ENCODE measurements at places on chromosomes 6 and 20.

GRCh38 chr6:53203483-53203882 lies 54.8 kb upstream of the GCM1 start:
- no peak for DNase-seq

GRCh38 chr6:7644417-7644816 lies 54.4 kb downstream of the SNRNP48 start:
- no peak for DNase-seq

GRCh38 chr20:50510706-50511542 lies 741 bp downstream of the PTPN1 start:
- DNase-seq = peak; percentile 27

GRCh38 chr6:6328451-6328850 lies 8.0 kb upstream of the F13A1 start:
- DNase-seq = no peak

- no peak for DNase-seq
These were observed 17.1 kb downstream of the TRIM27 start for GRCh38 chr6:28906669-28907068.

DNA sequence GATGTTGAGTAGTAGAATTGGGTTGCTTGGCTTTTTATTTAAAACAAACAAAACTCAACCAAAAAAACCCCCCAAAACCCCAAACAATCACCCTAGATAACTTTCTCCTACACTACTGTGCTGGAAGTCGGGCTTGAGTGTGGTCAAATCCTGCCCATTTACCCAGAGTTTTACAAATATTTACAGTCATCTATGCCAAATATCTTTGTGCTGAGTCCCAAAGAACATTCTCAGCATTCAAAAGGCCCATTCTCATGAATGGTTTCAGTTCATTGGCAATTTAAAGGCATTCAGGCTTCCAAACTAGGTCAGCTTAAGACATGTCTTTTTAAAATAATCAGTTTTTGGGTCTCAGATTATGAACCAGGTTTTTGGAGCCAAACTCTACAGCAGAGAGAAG lies 1.8 kb downstream of the RNF144B start:
- DNase-seq = no peak

GRCh38 chr6:142481466-142481865 lies 179.7 kb downstream of the ADGRG6 start:
- DNase-seq = no peak

DNA sequence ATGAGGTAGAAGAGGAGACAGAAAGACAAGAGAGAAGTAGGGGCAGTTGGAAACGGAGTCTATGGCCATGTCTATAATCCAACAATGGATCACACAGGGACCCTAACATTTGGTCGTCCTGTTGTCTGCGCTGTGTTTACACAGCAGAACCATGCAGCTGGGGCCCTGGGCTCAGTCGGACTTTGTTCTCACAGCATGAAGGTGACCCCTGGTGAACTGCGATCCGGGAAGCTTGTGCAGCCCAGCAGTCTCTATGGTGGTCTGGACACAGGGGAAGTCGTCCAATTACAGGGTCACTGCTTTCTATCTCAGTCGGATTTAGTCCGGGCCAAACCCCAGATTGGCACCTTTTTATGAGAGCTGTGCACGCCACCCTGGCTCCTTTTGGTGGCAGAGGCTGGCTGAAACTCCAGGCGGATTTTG lies 153.6 kb downstream of the FOXA2 start:
- DNase-seq = no peak

DNA sequence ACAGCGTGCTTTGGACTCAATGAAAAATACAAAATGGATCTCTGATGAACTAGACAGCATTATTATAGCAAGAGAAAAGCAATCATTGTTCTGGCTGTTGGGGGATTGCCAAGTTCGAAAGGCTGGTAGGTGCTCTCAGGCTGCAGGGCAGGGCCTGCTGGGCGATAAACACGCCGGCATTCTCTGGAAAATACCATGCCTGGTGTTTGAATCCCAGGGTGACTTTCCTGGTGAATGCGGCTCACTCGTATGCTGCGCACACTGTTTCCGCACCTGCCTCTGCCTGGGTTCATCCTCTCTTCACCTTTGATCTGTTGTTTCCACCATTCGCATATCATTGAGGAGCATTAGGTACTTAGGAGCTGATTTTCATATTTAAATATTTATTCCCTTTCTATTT lies 37.4 kb downstream of the GCNT2 start:
- no peak for DNase-seq

GRCh38 chr20:59305908-59306655 lies 5.7 kb downstream of the EDN3 start:
- DNase-seq = no peak

DNA sequence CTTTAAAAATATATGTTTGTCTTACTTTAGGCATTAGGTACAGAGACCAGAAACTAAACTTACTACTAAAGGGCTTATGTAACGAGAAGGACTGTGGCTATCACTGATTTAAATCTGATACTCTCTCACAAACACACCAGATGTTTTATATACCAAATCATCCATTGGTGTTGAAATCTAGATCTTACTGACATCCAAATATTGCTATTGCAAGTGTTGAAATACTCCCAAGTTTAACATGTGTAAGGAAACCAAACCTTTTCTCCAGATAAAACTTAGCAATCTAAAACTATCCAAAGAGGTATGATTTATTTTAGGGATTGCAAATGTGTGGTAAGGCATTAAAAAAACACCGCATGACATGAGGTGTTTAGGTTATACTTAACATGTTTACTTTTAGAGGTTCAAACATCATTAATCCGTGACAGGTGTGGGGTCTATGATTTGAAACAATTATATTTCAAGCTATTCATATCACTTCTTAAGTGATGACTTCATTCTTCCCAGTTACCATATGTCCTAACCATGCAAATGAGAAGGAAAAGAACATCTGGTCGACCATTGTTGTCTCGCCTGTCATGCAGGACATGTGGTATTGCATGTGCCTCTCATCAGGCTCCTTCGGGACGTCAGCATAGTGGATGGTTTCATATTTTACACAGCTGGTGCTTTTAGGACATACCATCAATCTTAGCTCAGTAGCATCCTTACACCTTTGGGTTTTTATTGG lies 168.3 kb upstream of the SPACA1 start:
- no peak for DNase-seq

GRCh38 chr20:568673-569415 lies 25.3 kb upstream of the CSNK2A1 start:
- no peak for DNase-seq

DNA sequence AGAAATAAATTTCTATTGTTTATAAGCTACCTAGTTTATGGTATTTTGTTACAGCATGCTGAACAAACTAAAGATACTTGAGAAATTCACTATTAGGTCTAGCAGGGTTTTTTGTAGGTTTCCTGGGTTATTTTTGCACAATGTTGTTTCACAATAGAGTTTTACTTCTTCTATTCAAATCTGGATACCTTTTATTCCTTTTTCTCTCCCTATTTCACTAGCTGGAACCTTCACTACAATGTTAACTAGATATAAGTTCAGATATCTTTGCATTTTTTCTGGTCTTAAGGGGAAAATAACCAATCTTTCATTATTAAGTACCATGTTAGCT lies 237.7 kb upstream of the CITED2 start:
- no peak for DNase-seq

DNA sequence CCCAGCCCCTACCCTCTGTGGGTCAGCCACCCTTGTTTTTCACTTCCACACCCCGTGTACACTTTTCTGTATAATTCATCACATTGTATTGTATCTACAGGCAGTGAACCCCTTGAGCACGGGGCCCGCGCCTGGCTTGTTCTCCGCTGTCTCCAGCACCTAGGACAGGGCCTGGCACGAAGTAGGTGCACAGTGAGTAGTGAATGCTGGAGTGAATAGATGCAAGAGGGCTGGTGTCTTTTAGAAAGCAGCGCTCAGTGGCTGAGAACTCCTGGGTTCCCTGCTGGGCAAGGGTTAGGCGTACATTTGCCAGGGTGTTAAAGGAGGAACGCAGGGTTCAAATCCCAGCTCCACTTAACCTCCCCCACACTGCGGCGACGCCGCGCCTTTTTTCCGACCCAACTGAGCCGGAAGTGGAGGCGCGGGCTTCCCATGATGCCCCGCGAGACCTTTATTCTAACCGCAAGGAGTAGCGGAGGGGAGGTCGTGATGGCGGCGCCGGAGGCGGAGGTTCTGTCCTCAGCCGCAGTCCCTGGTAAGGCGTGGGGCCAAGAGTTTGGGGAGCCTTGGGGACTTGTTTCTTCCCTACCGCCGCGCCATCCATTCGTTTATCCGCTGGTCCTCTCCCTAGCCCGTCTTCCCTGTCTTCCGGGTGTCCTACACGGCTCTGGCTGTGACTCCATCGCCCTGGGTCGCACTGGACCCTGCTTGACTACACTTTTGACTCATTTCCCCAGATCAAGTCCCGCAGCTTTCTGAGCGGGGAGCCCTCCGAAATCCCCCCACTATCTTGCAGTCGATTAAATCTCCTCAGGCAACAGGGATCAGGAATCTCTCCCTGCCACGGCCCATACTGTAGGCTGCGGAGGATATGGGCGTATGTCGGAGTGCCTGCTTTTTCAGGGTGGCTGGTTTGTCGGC lies at the start of gene MAD2L1BP:
Gene MAD2L1BP, plus strand, starts transcription at position 454 of the 921 bp plus-strand sequence. Its CDS starts 36 bp downstream, at position 490.
- peak; percentile 92 for DNase-seq

- no peak for DNase-seq
These were observed 1.4 kb downstream of the TOP1 start for GRCh38 chr20:41030061-41030460.

GRCh38 chr6:3871939-3872338 lies 22.8 kb downstream of the FAM50B start:
- DNase-seq = no peak

DNA sequence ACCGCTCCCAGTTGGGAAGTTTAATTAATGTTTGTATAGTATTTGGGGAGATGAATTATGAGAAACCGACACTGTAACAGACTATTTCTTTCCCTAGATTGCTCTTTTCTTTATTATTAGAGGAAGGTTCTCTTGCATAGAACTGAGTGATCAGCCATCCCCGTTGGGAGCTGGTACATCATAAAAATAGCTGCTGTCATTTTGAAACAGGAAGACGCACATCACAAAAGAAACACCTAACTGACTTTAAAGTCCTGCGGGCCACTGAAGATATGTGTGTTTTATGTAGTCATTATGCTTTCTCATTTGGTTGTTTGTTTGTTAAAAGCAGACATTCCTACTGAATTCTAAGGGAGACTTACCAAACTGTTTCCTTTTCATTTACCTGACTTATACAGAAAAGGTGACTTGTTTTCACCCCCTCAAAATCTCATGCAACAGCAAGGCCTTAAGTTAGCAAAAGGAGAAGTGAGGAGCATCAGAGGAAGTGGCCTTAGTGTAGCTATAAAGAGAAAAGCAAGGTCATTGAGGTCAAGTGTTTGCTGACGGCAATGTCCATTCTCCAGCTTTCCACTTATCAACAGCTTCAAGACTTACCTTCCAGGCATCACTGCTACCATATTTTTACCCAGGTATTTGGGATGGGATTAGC lies 91.0 kb downstream of the PKHD1 start:
- DNase-seq = no peak

- DNase-seq = no peak
These were observed 60.1 kb upstream of the RNF146 start for GRCh38 chr6:127206531-127207095.

- no peak for DNase-seq
These were observed 5.6 kb downstream of the RAB23 start for GRCh38 chr6:57216235-57217101.

DNA sequence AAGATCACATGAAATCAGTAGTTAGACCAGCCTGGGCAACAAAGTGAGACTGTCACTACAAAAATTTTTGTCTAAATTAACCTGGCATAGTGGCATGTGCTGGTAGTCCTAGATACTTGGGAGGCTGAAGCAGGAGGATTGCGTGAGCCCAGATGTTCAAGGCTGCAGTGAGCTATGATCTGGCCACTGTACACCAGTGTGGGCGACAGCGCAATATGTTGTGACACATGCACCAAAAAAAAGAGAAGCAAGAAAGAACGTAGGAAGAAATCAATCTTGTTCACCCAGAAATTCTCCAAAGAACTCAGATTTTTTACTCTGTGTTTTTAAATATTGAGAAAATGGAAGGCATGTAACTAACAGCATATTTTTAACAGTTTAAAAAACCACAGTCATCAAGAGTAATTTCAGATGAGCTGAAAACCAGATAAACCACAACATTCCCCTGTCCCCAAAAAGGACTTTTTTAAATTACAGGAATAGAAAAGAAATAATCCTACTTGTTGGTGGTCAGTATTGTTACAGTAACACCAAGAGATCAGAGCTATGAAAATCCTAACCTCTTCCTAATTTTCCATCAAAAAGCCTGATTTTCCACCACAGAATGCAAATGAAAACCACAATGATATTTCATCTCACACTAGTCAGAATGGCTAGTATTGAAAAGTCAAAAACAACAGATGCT lies 240.2 kb downstream of the KHDC1L start:
- no peak for DNase-seq

DNA sequence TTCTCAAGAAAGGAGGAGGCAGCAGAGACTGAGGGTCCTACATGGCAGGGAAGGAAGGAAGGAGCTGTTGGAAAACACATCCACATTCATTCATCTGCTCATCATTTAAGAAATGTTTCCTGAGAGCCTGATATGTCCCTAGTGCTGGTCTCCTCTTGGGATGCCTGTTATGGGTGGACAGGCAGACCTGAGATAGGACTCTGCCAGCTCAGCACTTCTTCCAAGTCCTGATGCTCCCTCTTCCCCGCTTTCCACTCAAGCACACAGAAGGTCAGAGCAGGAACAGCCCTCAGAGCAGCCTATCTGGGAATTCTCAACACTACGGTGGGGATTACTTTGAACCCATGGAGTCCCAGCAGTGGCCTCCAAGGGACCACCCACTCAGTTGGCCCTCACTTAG lies 8.0 kb upstream of the SIRPD start:
- DNase-seq = no peak

GRCh38 chr20:58021481-58021880 lies 207.0 kb downstream of the ANKRD60 start:
- no peak for DNase-seq

- no peak for DNase-seq
These were observed 593.4 kb downstream of the EYS start for GRCh38 chr6:65113581-65113980.

DNA sequence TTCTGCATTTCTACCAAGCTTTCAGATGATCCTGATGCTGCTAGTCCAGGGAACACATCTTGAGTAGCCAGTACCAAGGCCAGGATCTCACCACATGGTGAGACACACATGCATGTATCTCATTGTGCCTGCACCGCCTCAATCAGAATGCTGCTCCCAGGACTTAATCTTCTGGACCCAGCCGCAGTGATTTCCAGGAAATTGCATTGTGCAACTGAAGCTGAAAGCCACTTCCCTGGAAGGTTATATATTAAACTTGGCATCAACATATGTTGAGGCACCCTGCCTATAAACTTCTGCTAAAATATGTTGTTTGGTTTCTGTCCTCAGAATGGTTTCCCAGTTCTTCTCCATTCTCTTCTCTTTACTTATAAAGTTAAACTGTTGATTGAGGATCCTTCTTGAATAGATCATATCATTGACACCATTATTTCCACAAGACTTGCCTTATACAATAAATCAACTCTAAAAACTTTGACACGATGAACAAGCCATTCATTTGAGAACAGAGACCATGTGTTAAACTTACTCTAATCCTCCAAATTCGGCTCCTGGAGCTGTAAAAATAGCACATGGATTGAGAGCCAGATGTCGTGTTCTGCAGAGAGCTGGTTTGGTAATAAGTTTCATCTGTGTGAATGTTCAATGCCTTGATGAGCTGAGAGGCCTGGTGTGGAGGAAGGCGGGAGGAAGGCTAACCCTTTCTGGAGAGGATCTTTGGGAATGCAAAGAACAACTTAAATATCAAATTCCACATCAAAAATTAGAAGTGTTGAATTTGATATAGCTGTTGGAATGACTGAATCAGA lies 65.0 kb upstream of the PCSK2 start:
- DNase-seq = no peak

All from stimulated activated CD4-positive, alpha-beta T cell treated with anti-CD3 and anti-CD28 coated beads, Interleukin-15, amount 100 ng/mL, for 24 hours (primary cell).